ENCODE measurements at places on chromosomes 1 and 21.

- no peak for DNase-seq
Measured at GRCh38 chr1:233865902-233866301, 38.6 kb upstream of the SLC35F3 start.

GRCh38 chr1:1355416-1355815 is 2.9 kb downstream of the MXRA8 start:
- no peak for DNase-seq

GRCh38 chr1:228021355-228022030 is 14.7 kb downstream of the WNT3A start:
- DNase-seq: no peak

DNA sequence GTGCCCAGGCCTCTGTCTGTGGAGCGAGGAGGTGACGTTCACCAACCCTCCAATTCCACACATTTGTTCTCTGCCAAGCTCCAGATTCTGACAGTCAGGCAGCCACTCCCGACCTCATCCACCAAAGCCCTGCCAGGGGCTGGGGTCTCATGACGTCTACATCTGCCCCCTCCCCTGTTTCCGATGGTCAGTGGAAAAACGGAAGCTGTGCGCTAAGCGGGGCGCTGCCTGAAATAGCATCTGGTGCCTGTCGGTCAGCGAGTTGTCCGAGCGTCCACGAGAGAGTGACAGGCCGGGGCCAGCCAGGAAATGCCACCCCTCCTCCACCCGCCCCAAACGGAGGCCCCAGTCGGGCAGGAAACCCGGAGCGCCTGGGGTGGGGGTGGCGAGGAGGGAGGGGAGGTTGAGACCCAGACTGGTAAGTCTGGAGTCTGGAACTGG is 3.2 kb upstream of the TAL1 start:
- DNase-seq: no peak

DNA sequence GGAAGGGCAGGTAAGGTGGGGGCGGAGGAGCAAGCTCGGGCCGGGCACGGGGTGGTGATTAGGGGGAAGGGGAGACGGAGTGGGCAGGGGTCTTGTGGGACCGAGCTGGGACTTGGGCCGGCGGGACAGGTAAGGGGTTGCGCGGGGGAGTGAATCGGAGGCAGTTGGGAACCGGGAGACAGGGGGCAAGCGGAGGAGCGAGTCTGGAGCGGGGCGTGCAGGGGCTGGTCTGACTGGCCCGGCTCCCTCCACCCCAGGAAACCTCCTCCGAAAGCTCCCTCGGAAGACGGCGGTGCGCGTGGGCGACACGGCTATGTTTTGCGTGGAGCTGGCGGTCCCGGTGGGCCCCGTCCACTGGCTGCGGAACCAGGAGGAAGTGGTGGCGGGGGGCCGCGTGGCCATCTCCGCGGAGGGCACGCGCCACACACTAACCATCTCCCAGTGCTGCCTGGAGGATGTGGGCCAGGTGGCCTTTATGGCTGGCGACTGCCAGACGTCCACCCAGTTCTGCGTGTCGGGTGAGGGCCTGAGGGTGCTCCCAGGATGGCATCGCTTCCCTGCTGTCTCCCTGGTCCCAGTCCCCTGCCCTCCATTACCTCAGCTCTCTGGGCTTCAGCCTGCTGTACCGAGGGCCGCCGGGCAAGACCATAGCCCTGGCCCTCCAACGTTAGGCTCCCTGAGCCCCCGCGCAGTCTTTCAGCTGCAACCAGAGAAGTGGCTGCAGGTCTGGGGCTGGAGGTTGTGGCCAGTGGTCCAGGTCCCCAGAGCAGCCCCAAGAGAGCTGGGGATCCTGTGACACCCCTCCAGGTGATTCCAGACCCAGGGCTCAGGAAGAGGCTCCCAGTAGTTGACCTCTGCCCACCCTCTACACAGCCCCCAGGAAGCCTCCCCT is 6.3 kb downstream of the OBSCN start:
- no peak for DNase-seq

GRCh38 chr1:151976015-151976343 is 17.7 kb downstream of the S100A10 start:
- DNase-seq: no peak

GRCh38 chr1:76620371-76620770 is 246.9 kb upstream of the ST6GALNAC5 start:
- DNase-seq: no peak

GRCh38 chr1:176102768-176103350 is 104.2 kb downstream of the COP1 start:
- no peak for DNase-seq

GRCh38 chr1:153365696-153366095 is 8.0 kb downstream of the S100A9 start:
- DNase-seq: no peak

GRCh38 chr1:212315907-212316306 is 30.7 kb downstream of the PPP2R5A start:
- DNase-seq: no peak

DNA sequence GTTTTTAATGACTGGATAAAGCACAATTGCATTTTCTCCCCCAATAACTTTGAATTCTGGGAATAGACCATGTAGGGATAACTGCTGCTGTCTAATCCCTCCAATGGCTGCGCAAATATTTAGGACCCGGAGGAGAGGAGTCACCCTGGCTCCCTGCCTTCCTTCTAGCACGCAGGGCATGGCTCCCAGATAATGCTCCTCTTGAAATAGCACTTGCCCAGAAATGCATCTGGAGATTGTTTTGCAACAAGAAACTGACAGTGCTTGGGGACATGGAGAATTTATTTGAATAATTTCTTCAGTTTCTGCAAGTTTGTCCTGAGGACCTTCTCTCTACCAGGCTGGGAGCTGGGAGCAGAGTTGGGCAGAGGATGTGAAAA is 83.5 kb downstream of the MAN1C1 start:
- DNase-seq: no peak

DNA sequence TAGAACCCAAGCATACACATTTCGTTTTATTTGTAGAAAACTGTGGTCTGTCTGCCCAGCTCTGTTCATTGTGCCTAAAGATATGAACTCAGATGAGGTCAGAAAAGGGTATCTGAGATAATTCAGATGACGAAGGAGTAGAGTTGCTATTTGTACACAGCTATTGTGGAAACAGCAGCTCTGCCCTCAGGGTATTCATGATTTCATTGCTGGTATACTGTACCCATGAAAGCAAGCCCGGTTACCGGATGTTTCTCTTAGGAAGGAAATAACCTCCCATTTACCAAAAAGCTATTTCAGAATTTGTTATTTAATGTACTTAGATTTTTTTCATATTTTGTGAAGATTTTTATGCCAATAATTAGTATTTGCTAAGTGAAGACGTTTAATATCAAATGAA is 37.8 kb downstream of the SMAP2 start:
- DNase-seq: no peak

- no peak for DNase-seq
Measured at GRCh38 chr1:215044151-215044550, 38.4 kb upstream of the KCNK2 start.

DNA sequence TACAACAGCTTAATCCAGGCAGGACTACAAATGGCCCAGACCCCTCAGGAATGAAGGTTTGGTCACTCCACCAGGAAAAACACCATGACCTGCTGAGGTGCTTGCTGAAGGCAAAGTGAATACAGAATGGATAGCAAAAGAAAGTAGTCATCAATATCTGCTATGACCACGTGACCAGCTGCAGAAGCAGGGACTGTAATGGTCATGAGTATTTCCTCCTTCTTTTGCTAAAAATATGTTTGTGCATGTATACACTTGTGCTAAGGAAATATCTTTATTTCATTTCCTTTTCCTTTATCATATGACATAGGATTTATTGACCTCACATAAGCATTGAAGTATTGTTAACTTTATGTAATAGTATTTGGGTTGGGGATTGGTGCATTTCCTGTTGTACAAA is 26.4 kb upstream of the GOLT1A start:
- no peak for DNase-seq

GRCh38 chr1:91579658-91580228 is 79.1 kb downstream of the CDC7 start:
- DNase-seq: no peak

DNA sequence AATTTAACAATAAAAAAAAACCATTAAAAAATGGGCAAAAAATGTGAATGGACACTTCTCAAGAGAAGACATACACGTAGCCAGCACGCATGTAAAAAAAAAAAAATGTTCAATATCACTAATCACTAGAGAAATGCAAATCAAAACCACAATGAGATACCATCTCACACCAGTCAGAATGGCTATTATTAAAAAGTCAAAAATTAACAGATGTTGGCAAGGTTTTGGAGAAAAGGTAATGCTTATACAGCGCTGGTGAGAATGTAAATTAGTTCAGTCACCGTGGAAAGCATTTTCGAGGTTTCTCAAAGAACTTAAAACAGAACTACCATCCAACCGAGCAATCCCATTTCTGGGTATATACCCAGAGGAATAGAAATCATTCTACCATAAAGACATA is 1091.5 kb upstream of the B3GALT2 start:
- DNase-seq: no peak

GRCh38 chr1:66282343-66282852 is 251.6 kb upstream of the SGIP1 start:
- DNase-seq: peak; percentile 75

DNA sequence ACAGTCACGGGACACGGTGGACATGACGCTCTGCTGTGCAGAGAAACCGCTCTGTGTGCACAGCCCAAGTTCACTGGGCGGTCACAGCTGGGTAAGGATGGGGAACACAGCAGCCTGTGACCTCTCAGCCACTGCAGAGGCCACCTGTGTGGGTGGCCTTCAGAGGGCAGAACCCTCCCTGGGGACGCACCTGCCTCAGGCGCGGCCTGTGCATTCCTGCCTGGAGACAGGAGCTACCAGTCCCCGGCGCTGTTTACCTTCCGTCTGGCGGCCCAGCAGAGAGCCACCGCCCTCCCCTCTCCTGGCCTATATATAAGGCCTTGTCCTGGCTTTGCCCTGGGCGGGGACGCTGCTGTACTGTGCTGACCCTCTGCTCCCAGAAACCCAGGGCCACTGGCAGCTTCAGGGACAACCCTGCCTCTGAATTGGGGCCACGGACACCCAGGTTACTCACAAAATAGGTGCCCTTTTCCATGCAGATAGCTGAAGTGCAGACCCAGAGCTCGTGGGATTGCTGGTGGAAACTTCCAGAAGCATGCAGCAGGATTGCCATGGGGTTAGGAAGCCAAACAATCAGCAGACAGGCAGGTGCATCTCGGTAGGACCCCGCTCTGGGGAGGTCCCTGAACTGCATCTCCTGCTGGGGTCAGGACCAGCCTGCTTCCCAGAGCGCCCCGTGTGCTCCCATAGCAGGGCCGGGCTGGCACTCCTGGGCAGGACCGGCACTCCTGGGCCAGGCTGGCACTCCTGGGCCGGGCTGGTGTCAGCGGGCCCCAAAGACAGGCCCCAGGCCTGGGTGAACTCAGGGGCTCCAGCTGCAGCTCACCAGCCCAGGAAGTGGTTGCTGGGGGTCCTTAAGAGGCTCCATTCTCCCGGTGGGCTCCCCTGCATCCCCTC is 83.6 kb downstream of the SIK1 start:
- DNase-seq: no peak

DNA sequence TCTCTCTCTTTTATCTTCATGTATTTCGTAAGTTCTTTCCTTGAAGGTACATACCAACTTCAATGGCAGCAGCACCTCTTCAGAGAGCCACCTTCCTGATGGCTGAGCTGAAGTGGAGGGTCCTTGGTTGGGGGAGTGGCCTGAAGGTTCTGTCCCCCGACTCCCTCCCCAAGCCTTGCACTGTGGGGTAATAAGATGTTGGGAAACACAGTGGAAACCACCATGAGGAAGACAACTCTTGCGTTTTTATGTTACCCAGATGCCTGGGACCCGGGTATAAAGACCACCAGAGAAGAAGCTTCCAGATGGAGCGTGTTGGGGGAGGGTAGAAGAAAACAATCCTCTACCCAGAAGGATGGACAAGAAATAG is 794 bp downstream of the KRTAP12-3 start:
- no peak for DNase-seq

GRCh38 chr1:46753985-46754384 is 35.1 kb upstream of the EFCAB14 start:
- no peak for DNase-seq

- DNase-seq: no peak
Measured at GRCh38 chr1:225919906-225920305, 4.1 kb downstream of the PYCR2 start.

GRCh38 chr1:224259986-224260385 is 70.0 kb downstream of the NVL start:
- DNase-seq: no peak

- no peak for DNase-seq
Measured at GRCh38 chr1:82919837-82920236, 1079.1 kb downstream of the TTLL7 start.

GRCh38 chr1:160193832-160194736 is 3.7 kb downstream of the CASQ1 start:
- DNase-seq: no peak
